HCEC 1CT (cell line): ENCODE measurements at places on chromosomes 5 and 9.
A peak's percentile ranks its signal among the peaks of the same experiment; 100 is the strongest.

GRCh38 chr9:131759017-131759647 is 19.3 kb upstream of the RAPGEF1 start:
- peak; percentile 50 for DNase-seq

- no peak for DNase-seq
Measured at GRCh38 chr9:137053944-137054931, at the start of gene ENTPD2. Gene ENTPD2 (minus strand): TSS chr9:137054061. CDS start chr9:137053997, 64 bp downstream.

- no peak for DNase-seq
Measured at GRCh38 chr5:14213253-14213652, 70.1 kb downstream of the TRIO start.

DNA sequence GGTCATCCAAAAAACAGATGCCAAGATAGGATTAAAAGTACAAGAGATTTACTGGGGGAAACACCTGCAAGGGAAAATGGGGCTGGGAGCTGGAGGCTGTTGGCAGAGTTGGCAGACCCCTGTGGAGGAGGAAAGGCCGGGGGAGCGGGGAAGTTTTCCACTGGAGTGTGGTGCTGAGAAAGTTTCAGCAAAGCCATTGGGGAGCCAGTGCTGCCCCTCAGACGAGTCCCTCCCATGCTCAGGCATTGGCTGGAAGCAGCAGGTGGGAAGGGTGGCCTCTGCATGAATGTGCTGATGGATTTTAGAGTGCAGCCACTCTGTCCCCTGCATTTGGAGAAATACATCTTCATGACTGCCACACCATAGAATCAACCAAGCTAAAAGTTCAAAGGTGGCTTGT is 52.8 kb downstream of the TTC1 start:
- no peak for DNase-seq

GRCh38 chr5:140631831-140632365 is 1.1 kb downstream of the CD14 start:
- no peak for DNase-seq

DNA sequence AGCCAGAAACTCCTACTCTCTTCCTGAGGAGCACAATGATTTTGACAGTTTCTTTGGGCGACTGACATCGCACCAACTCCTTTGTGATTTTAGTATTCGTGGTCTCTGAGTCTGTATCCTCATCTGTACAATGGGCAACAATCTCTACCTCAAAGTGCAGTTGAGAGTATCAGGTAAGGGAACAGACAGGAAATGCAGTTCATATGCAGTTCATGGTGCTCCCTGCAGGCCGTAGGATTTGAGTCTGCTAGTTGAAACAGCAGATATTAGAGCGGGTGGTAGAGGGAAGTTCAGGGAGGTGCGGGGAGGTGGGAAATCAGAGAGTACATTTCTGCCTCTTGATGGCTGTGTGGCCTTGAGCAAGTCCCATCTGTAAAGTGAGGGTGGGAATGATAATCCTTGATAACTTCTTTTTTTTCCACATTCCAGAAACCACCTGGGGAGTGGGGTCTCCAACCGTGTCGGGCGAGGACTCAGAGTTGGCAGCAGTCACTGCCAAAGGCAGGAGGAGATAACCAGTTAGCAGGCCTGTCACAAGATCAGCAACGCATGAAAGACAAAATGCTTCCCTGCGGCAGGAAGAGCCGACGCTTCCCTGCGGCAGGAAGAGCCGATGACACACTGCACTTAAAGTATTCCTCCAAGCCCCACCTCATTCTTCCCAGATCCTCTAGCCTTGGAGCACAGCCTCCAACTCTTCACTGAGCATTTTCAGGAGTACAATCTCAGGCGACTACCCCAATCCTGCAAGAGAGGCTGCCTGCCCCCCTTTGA is 6.0 kb upstream of the NEK6 start:
- peak; percentile 12 for DNase-seq

GRCh38 chr5:140857987-140858240 is 2.2 kb downstream of the PCDHA10 start:
- DNase-seq, result no peak

DNA sequence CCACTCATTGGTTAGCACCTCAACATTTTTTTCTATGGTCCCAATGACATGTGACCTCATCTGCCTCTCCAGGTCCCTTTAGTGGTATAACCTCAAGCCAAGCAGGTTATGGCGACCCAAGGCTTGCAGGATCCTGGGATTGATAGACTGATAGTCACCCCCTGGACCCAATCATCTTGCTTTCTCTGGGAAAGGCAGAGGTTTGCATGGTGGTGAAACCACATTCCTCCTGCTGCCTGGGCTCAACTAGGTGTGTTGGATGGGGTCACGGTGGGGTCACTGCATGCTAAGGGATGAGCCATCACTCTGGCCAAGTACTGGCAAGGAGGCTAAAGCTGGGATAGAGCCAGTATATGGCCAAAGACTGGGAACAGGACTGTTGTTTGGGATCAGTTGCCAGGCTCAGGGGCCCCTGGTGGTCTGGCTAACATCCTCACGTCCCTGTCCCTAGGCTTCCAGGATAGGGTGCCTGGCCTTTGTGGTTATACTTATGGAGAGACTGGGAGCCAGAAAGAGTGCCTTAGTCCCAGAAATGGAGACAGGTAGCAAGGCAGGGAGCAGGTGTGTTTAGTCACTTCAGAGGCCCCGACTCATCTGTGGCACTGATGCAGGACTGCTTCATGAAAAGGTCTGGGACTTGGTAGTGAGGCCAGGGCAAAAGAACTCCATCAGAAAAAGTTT is 4.6 kb upstream of the SMIM32 start:
- no peak for DNase-seq

DNA sequence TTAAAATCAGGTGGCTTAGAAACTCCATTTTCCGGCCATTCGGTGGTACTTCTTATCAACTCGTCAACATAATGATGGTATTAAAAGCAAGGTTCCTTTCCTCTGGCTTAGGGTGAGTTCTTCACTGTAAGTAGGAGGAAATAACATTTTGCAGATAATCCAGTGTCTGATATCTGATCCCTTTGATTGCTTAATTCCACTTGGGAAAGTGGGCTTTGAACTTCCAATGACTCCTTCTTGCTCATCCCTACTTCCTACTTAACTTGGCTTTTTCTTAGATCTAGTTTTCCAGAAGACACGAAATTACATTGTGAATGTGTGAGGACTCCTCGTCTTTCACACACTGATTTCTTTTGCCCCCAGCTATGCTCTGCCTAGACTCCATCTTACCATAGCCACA is 31.5 kb downstream of the DDX31 start:
- DNase-seq, result peak; percentile 77

GRCh38 chr9:22142671-22143070 is 133.6 kb upstream of the CDKN2B start:
- DNase-seq, result peak; percentile 69

GRCh38 chr9:78235256-78235761 is 566 bp upstream of the CEP78 start:
- peak; percentile 18 for DNase-seq

DNA sequence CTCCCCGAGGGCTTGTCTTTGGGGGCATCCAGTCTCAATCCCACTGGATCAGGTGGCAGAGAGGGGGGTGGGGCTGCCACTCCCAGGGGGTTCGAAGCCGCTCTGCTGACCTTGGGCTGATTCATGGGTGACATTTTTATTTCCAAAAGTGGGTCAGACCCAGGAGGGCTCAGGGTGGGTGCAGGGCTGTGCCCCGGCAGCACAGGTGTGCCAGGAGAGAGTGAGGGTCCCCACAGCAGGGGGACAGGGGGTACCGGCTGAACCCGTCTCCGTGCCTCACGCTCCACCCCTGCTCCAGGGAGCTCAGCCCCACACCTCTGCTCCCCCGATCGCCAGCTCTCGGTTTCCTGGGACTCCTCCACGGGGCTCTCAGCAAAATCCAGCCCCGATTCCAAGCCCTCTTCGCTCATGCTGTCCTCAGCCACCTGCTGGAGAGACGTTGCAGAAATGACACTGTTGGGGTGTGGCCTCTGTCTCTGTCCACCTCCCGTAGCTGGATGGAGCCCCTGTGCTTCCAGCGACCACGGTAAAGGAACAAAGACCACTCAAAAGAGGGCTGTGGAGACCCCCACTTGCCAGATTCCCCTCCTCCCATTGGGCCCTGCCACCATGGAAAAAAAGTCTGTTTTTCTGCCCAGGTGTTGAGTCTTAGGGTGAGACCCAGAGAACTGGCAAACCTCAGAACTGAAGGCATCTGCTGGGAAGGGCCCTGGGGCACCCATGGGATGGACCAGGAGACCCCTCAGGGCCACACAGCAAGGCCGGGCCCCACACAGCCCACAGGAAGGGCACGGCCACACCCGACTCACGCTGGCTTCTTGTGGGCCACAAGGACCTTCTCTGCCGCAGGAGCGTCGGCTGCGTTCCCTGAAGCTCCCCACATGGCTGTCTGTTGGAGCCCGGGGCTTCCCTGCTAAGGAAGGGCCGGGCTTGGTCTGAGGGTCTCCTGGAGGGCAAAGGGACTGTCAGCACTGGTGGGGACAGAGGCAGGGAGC is 10.6 kb upstream of the QSOX2 start:
- DNase-seq, result no peak

DNA sequence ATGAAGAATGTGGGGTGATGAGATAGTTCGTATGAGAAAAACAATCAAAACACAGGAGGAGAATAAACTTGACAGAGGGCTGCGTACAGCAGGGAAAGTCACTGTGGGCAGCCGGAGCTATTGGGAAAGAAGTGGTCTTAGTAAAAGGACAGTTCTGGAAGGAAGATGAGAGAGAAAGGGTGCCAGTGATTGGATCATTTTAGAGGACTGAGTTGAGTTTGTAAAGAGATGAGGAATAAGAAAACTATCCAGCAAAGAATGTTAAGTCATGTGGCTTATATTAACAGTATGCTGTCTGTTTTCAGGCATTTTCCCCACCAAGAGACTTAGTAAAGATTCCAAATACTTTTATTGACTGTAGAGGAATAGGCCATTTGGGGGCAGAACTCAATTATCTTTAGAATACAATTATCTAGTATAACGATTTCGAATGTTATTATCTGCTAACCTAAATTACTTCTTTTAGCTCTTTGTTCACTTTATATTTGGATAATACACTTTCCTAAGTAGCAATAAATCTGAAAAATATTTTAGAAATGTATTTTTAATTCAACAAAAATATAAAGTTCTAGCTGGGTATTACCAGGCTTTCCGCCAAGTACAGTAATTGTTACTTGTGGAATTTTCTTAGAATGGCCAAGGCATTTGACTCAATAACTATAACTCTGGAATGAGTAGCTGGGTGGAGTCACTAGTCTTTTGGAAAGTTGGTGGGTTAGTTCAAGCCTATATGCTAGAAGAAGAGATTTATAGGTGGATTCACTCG is 15.5 kb upstream of the LOX start:
- peak; percentile 94 for DNase-seq

DNA sequence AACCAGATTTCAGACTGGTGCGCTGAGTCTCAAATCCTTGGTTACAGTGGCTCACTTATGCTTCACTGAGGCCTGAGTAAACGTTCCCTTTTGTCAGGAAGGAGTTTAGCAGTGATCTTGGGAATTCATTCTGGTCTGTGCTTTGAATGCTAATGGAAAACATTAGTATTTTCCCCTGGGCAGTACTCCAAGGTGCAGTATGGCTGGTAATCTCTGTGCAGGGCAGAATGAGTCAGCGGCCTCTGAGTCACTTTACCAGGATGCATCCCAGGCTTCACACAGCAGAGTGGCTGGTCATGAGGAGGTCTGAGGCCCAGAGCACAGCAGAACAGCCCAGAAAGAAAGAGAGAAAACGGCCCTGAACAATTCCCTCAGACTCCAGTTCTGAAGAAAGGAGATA is 54.0 kb downstream of the PCA3 start:
- peak; percentile 99 for DNase-seq

- DNase-seq, result no peak
Measured at GRCh38 chr5:139162448-139162847, 35.7 kb downstream of the SIL1 start.

DNA sequence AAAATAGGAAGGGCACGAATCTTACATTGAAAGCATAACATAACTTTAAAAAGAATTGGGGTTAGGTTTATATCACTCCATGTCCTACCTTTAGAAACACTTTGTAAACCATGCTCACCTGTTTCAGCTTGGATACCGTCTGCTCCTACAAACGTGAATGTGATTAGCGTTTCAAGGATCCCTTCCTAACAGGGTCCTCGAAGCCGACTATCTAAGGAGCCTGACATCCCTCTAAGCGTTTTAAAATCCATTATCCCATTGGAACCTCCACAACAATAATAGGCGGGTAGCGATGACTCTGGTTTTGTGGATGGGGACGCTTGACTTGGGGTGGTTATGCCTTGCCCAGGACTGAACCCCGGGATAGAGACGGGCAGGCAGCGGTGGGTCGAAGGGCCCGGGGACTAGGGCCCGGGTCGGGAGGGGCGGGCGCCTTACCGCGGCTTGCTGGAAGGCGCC is 937 bp downstream of the SVEP1 start:
- peak; percentile 22 for DNase-seq

DNA sequence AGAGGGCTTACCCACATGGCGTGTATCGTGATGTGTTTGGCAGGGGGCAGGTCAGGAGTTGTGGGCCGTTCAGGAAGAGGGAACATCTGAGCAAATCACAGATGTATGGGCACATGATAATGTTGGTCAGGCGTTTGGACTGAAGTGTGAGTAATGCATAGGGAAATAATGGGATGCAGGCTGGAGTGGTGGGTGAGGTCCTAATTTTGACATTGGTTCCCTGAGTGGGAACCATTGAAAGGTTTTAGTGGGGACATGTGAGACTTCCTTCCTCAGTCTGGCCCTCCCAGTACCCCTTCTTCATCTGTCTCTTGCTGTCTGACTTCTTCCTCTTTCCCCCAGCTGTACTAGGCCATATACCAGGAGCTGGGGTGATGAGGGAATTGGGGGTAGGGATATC is 7.6 kb downstream of the OTULIN start:
- DNase-seq, result no peak

DNA sequence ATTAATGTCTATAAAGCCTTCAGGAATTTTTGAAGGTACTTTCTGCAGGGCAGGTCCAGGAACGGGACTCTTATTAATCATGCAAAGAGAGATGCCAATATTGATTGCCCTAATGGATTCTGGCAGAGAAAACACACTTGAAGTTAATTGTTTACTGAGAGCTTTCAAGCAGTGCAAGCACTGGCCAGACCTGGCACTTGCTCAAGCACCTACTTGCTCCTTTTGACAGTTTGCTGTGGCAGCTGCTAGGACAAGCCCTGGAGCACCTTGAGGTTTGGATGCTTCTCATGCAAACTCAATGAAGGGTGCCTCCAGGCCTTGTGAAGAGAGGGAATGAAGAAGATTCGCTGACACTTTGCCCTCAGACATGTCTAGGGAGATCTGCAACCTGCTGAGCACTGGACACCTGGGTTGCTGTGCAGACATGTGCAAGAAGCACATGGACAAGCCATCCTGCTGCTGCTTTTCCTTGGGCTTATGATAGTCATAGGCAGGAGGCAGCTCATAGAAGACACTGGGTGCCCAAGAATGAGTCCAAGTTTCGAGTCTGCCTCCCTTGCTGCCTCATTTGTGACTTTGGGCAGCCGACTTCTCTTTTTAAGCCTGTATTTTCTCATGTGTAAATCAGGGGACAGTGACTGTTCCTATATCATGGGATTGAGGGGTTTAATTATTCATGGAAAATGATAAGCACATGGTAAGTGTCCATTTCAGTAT is 88.8 kb upstream of the EQTN start:
- DNase-seq, result no peak

DNA sequence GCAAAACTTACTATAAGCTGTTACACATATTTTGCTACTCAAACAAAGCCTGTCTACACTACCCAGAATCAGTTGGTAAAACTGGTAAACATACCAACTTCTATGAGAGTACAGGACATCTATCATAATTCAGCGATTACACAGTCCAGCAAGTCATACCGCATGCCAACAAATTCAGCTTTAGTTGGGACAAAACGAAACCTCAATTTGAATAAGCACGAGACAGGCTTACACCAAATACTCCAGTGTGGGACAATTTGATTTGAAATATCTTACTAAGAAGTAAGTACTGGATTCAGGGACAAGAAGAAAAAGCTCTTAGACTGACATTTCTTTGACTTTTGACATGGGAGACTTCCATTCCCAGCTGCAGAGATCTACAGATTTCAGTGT is 2.0 kb downstream of the NRG2 start:
- DNase-seq, result no peak
